ENCODE measurements at places on chromosomes 1 and 21.

GRCh38 chr1:76759950-76760349 is 107.3 kb upstream of the ST6GALNAC5 start:
- DNase-seq, result no peak

- no peak for DNase-seq
Observed at GRCh38 chr1:159786465-159786864, 5.7 kb downstream of the DUSP23 start.

DNA sequence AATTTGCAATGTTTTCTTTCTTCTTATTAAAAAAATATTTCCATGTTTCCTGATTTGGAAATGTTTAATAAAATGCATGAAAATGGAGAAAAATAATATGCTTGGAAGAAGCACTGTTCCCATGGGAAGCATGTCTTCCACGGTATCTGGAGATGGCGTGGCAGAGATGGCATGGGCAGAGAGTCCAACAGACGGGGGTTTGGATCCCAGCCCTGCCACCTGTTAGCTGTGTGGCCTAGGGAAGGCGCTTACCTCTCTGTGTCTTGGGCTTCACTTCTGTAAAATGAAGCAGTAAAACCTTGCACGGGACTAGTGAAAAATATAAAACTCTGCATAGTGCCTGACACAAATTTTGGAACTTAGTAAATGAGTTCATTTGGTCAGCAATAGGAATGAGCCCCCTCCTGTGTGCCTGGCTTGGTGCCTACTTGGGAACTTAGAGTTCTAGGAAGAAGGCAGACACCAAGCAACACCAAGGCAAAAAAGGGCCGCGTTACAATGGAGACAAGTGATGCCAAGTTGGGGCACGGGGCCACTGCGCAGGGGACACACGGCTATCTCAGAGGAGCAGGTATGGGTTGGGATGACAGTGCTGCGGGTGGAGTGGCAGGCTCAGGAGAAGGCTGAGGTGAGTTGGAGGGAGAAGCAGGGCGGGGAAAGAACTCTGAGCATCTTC is 124.2 kb downstream of the KCNN3 start:
- DNase-seq, result peak; percentile 56

DNA sequence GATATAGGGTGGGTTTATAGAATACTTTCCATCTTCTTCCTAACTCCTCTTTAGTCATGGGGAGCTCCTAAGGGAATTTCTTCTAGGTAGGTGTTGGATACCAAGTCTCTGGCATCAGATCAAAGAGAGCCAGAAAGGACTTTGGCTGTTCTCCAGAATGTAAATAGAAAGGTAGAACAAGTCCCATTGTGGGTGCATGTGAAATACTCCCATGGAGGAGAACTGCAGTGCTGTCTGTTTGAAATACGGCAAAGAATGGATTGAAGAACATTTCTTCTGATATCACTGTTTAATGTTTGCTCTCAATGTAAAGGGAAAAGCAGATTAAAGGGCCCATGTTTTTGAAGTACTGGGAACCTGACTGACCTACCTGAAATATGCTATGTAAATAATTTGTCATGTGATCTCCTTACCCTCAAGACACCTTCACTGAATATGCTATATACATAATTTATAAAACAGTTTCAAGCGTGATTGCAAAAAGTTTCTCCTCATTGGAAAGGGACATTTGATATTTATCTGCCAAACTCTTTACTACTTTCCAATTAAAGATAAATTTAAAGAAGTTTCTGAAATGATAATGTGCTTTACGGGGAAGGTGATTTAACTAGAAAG is 65.9 kb downstream of the LAMC1 start:
- no peak for DNase-seq

GRCh38 chr1:217136895-217137205 is 413.6 kb upstream of the ESRRG start:
- DNase-seq, result no peak

GRCh38 chr21:44424608-44425306 is 30.6 kb upstream of the LRRC3 start:
- peak; percentile 56 for DNase-seq

- DNase-seq, result no peak
Observed at GRCh38 chr1:42177541-42177981, 13.0 kb upstream of the GUCA2A start.

- DNase-seq, result peak; percentile 47
Observed at GRCh38 chr1:228364706-228365213, 41.9 kb downstream of the TRIM11 start.

DNA sequence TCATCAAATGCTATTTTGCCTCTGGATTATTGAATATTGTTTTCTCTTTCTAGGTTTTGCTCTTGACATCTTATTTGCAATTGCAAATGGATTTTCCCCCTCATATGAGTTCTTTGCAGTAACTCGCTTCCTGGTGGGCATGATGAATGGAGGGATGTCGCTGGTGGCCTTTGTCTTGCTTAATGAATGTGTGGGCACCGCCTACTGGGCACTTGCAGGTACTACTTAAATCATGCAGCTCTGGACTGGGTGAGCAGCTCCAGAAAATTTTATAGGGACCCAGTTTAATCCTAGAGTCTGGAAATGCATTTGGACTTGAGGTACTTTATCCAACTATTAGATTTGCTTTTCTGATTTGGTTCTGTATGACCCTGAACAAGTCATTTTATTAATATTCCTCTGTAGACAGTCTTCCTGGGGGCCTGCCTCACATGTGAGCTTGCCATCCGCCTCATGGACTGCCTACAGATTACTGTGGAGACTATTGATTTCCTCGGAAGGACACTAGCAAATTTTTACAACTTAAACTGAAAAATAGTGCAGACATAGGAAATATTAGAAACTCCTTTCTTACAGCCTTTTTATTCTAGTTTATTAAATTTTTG is 44.5 kb downstream of the SLC22A15 start:
- peak; percentile 74 for DNase-seq

GRCh38 chr1:230806552-230806951 is 59.4 kb downstream of the CAPN9 start:
- no peak for DNase-seq

DNA sequence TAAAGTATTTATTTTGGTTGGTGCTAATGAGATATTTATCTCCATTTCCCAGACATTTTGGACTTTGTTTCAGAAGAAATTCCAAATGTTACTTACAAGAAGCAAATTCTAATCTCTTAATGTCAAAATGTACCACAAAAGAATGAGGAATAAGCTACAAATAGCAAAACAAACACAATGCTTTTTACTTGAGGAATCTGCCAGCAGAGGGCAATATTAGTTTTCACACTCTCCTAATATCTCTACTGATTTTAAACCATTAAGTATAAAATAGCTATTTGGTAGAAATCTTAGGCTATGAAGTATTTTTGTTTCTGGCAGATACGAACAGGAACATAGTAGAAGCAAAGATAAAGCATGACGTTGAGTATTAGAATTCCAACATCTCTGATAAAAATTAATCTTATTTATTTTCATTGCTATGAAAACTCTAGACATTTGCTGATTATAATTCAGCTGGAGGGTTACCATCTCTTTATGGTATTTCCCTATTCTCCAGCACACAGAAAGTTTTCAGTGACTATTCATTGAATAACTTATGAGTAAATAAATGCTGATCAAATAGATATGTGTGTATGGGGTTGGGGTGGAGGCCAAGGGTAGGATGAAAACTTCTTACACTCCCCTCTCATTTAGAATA is 13.4 kb upstream of the HMCN1 start:
- DNase-seq, result no peak
